Tongue (tissue), 3 donors: ENCODE measurements at places on chromosomes 3 and 15.

- no peak for DNase-seq
Observed at GRCh38 chr3:154718053-154718452, 288.1 kb upstream of the GPR149 start.

- DNase-seq: peak; percentile 82
Observed at GRCh38 chr3:112327371-112327951, 5.5 kb upstream of the CD200 start.

- DNase-seq: no peak
Observed at GRCh38 chr3:38549957-38550840, 54.1 kb downstream of the EXOG start.

- no peak for DNase-seq
Observed at GRCh38 chr3:31105438-31106077, 211.1 kb upstream of the GADL1 start.

DNA sequence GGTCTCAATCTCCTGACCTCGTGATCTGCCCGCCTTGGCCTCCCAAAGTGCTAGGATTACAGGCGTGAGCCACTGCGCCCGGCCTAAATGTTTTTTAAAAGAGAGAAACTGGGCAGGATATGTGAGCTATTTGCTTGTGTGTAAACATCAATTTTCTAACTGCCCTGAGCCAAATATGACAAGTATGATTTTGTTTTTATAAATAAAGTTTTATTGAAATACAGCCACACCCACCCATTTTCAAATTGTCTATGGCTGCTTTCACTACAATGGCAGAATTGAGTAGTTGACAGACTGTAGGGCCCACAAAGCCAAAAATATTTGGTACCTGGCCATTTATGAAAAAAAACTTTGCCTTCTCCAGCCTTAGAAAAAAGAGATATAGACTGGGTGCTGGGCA, 15.9 kb upstream of the HDC start:
- no peak for DNase-seq

DNA sequence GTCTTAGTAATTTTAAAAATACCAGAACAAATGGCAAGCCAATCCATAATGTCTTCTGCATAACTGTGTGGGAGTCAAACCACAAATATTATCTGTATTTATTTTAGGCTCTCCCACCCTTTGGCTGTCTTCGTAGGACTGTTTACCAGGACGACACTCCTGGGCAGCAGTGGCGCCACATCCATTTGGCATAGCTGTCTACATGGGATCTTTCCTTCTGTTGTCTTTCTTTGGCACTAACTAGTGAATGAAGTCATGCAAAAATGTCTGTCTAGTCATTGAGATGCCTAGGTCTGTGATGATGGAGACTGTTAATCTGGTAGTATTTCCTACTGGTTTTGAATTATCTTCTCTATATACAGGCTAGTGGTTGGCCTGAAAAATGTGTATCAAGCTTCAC, 54.0 kb upstream of the CHMP2B start:
- DNase-seq: peak; percentile 11

GRCh38 chr15:90660195-90660998, 56.7 kb upstream of the BLM start:
- DNase-seq: peak; percentile 20

- DNase-seq: no peak
Observed at GRCh38 chr15:71341811-71342550, 226.7 kb downstream of the THSD4 start.

- DNase-seq: peak; percentile 3
Observed at GRCh38 chr3:82354228-82354627, 592.8 kb upstream of the GBE1 start.
